Right renal pelvis (tissue), 4 donors: ENCODE measurements at places on chromosomes 6 and 20.

GRCh38 chr6:162940426-162940825 lies 212.7 kb downstream of the PACRG start:
- DNase-seq: no peak

DNA sequence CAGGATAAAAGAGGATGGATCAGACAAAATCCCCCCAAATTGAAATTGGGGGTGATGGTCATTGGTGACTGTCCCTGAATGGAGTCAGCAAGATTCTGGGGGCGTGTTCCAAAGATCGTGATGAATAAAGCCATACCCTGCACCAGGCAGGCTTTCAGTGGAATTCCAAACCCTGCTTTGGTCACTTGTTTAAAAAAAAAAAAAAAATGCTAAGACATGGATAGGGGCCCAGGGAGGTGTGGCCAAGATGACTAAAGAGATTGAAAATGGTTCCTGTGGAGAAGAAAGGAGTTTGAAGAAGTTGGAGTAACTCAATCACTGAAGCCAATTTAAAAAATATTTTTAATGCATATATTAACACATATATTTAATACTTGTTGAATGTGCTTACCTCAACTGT lies 161.4 kb upstream of the KCNG1 start:
- DNase-seq: no peak

GRCh38 chr6:18359237-18359885 lies 27.8 kb upstream of the RNF144B start:
- no peak for DNase-seq

- DNase-seq: no peak
Measured at GRCh38 chr20:23754731-23755130, 4.0 kb upstream of the CST1 start.

DNA sequence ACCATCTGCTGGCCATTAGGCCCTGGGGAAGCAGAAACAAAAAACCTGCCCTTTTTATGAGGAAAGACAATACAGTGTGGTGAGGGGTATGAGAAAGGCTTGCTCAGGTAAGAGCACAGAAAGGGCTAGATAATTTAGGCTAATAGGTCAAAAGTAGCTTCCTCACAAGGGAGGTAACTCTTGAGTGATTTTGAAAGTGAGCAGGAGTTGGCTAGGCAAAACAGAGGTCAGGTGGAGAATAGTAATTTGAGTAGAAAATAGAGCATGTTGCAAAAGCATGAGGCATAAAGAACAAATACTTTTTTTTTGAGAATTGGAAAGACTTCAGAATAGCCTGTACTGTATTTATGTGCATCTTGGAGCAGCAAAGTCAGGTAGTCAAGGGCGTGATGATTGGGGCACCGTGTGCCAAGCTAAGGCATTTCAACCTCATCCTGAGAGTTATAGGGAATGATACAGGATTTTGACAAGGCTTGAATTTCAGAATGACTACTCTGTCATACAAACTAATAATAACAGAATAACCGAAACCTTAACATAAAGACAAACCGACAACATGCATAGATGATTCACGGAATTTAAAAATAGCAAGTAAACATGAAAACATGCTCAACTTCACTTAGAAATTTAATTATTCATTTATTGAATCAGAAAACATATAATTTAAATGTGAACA lies 123.0 kb upstream of the ENPP5 start:
- DNase-seq: no peak

GRCh38 chr6:150184850-150185731 lies 42.2 kb downstream of the PPP1R14C start:
- no peak for DNase-seq

GRCh38 chr6:72689107-72689954 lies 67.5 kb downstream of the KCNQ5 start:
- no peak for DNase-seq

- no peak for DNase-seq
Measured at GRCh38 chr20:7798176-7798575, 142.1 kb downstream of the HAO1 start.

- peak; percentile 28 for DNase-seq
Measured at GRCh38 chr6:18155864-18156421, 721 bp downstream of the KDM1B start.

- DNase-seq: no peak
Measured at GRCh38 chr6:111767752-111768430, 105.4 kb downstream of the FYN start.

- no peak for DNase-seq
Measured at GRCh38 chr6:142953373-142954273, 8.6 kb upstream of the HIVEP2 start.

GRCh38 chr6:49849213-49849907 lies 17.0 kb downstream of the CRISP1 start:
- peak; percentile 20 for DNase-seq

DNA sequence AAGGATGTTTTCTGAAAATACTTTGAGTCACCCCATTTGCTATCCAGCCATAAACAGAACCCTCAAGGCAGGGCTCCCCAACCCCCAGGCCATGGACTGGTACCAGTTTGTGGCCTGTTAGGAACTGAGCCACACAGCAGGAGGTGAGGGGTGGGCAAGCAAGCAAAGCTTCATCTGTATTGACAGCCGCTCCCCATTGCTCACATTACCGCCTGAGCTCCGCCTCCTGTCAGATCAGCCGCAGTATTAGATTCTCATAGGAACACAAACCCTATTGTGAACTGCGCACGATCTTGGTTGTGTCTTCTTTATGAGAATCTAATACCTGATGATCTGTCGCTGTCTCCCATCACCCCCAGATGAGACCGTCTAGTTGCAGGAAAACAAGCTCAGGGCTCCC lies 543.8 kb downstream of the CBLN4 start:
- no peak for DNase-seq

GRCh38 chr6:128024046-128024445 lies 123.2 kb upstream of the THEMIS start:
- DNase-seq: no peak

DNA sequence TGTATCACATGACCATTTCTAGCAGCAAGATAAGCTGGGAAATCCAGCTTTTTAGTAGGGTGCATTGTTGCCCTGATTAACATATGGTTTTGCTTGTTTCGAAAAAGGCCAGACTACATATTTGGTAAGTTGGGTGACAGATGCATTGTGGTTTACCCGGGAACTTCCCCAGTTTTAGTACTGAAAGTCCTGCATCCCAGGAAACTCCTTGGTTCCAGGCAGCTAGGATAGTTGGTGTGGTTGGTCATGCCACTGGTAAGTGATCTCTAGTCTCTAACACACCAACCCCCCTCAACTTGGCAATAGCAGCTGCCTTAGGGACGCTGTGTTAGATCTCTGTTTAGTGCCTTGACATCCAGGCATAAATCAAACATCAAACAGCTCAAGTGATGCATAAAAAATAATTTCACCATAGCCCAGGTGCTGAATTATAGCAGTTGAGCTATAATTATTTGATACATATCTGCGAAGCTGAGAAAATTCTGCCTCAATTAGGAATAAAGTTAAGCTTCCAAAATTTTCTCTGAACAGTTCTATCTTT lies 216.5 kb downstream of the TFAP2C start:
- no peak for DNase-seq

DNA sequence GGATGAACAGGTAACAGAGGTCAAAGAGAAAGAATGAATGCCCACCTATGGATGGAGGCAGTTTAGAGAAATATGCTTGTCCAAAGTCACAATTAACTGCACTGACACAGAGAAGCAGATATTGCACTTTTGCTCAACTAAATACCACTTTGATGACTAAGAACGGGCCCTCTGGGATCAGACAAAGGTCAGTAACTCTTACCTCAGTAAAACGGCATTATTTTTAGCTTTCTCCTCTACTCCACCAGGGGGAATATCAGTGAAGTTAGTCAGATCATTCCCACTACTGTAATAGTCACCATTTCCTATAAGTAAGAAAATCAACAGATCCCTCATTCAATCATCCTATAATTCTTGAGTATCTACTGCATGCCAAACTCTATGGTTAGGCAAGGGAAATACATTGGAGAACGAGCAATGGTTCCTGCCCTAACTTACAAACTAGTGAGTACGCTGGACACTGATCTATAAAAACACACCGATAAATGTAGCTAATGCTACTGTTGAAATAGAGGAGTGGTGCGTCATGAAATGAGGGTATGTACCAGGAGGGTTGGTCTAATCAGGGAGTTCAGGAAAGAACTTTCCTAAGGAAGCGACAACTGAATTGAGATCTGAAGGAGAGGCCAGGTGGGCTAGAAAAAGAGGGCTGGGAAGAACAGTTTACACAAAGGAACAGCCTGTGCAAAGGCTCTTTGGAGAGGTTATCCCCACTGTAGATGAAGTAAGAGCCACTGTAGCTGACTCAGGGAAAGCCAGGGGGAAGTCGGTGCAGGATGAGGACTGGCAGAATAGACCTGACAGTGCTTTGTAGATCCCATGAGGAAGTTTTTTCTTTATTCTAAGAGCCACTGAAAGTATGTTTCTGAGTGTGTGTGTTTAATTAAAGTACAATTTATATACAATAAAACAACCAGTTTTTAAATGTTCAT lies 9.2 kb downstream of the ECI2 start:
- DNase-seq: no peak

GRCh38 chr6:30554962-30555815 lies 1.1 kb downstream of the GNL1 start:
- no peak for DNase-seq

DNA sequence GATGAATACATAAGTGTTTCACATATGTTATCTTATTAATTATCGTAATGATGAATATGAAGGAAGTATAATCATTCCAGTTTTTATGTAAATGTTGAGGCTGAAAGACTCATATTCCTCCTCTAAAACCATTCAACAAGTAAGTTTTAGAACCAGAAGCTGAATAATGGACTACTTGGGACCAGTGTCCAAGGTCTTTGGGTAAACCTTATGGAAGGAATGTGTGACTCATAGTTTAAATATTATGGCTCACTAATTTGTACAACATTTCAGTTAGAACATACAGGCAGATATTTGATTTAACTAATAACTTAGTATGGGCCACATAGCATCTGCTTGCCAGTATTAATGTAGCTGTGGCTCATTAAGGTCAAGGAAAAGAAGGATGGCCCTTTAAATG lies 209.6 kb downstream of the TFAP2B start:
- DNase-seq: no peak

- DNase-seq: no peak
Measured at GRCh38 chr20:34199183-34199582, 42.0 kb upstream of the ASIP start.

DNA sequence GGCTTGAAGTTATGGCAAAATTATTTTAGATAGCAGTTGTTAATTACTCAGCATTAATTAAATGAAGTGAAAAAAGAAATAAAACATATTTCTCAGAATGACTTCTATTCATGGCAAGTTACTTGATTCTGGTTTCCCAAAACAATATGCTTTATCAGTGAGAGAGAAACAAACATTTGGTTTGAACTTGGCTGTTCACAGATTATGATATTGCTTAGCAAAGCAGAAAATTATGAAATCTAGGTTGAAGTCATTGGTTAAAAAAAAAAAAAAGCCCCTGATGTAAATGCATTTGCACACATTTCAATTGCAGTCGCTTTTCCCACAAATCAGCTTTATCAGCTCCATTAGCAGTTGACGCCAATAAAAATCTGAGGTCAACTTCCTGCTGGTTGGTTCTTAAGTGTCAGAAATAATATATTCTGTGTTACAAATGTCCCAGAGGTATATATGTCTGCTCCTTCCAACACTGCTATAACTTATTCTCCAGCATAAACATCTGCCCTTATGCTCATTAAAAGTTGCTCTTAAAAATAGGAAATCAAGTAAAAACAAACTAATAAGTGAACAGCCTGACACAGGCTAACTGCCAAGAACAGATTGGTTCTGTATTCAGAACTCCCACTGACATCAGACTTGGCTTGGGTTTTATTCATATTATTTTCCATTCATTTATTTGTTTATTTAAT lies 275.4 kb downstream of the PHF3 start:
- DNase-seq: peak; percentile 9

DNA sequence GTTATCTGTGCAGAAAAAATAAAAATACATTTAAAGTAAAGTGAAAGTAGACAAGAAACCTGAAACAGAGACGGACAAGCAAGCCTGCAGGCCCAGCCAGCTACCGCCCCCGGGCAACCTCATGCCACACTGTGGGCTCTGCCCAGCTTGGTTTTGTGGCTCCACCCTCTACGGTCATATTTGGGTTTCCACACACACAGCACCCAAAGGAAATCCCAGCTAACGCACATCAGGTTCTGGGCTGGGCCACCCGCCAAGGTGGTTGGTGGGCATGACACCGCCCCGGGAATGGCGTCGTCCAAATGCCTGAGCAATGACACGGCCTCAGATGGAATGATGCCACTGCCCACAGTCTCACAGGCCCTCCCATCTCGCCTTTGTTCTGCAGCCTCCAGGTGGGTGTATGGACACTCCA lies 22.9 kb downstream of the FAM110A start:
- DNase-seq: no peak

GRCh38 chr6:170470734-170471133 lies 82.4 kb downstream of the PSMB1 start:
- no peak for DNase-seq

DNA sequence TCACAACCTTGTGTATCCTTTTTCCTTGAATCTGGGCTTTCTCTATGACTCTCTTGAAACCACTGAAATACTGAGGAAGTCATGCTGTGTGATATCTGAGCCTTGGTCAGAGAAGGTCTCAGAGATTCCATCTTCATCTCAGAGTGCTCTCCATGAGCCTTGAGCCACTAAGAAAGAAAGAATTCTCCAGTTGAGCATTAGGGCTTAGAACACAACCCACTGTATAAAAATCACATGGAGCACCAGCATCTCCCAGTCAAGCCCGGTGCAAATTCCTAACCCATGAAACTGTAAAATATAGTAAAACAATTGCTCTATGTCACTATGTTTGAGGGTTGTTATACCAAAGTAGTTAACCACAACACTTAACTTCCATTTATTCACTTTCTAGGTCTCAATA lies 181.4 kb downstream of the MOXD1 start:
- no peak for DNase-seq

DNA sequence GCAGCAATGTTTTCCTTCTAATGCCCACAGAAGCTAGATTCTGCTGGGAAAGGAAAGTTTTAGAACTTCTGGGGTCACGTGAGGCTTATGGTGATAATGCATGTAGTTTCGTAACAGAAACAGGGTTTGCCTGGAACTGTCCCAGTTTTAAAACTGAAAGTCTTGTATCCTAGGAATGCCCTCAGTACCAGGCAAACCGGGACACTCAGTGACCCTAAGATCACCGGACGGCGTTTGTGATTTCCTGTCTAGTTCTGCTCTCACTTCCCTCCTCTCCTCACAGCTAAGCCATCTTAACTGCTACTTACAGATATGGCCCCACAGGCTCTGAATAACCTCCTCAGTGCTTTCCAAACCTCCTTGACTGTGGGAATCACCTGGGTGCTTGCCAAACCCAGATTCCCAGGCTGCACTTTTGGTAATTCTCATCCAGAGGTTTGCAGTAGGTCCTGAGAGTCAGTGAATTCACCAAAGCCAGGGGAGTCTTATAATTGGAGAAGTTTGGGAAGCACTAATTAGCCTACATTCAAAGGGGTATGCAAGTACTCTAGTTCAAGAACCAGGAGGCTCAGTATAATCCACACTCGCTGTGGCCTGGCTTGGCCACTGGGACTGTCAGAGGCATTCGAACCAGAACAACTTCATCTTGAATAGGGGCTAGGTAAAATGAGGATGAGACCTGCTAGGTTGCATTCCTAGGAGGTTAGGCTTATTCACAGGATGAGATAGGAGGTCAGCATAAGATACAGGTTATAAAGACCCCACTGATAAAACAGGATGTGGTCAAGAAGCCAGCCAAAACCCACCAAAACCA lies 231.6 kb upstream of the MYLIP start:
- no peak for DNase-seq
